ENCODE measurements at places on chromosomes 7 and 10.

DNA sequence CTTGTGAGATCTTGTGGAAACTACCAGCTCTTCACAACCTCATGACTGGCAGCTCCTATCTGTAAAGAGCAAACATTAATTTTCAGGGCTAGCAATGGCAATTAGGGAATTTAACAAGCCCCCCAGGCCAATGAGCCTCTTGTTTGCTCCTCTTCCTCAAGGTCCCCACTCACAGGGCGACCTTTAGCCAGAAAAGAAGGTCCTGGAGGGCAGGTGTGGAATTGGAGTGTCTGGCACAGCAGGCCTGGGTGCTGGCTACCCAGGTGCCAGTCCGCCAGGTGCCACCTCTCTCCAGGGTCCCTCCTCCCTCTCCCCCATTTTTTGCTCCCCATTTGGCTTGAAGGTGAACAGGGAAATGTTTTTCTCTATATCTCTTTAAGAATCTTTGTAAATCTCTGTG is 1.9 kb upstream of the CEP55 start:
- no peak for DNase-seq

DNA sequence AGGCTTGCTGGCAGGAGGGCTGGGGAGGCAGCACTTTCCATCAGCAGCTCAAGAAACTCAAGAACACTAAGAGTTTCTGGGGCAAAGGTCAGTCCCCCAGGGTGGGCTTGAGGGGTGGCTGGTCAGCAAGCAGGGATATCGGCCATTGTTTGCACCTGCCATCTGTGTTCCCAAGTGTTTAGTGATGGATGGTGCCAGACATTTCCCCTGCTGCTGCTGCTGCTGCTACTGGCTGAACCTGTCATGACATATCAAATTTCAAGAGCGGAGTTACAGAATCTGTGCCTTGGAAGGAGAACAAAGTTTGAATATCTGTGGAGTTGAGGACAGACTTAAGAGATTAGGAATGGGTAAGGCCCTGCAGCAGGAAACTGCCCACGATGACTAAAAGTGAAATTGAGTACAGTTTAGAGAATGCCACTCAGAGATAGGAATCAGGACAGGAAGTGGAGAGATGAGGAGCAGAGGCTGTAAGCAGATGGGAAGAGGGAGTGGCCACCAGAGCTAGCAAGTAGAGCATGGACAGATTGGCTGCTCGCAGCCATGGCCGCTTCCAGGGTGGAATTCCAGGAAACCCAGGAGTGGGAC is 39.2 kb upstream of the PPP1R3C start:
- DNase-seq, result no peak

GRCh38 chr10:128660726-128661125 is 534.5 kb upstream of the MKI67 start:
- no peak for DNase-seq

GRCh38 chr7:101399759-101400158 is 37.1 kb downstream of the COL26A1 start:
- DNase-seq, result no peak

DNA sequence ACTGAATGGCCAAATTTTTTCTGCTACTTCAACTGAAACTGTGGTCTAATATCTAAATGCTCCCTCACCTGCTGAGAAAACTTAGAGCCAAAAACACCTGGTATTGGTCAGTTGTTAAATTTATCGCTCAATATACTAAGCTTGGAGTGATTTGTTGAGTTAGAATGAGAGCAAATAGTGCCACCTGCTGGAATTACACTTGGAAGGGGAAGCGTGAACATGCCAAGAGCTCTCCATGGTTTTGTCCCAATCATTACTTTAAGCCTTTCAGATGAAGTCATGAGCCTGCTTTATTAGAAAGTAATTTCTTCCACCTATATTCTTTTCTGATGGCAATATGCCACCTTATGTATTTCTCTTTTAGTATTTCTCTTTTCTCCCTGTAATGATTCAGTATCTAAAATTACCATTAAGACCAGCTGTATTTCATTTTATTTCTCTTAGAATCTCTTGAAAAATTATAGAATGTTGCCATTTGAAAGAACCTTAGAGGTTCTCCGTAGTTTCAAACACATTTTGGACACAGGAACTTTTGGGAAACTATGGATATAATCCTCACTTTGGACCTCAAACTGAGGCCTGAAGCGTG is 447.8 kb upstream of the C7orf33 start:
- no peak for DNase-seq

DNA sequence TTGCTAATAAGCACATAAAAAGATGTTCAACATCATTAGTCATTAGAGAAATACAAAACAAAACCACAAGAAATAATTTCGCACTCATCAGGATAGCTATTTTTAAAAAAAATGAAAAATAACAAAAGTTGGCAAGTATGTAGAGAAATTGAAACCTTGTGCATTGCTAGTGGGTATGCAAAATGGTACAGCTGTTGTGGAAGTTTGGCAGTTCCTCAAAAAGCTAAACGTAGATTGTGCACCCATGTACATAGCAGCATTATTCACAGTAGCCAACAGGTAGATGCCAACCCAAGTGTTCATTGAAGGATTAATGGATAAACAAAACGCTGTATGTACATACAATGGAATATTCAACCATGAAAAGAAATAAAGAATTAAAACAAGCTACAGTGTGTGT is 35.3 kb upstream of the STARD3NL start:
- no peak for DNase-seq

GRCh38 chr10:89371079-89371478 is 6.8 kb upstream of the IFIT1B start:
- DNase-seq, result no peak

All from right kidney (tissue), 9 donors.